ENCODE measurements at places on chromosomes 11 and 22. TPM values are rescaled to one million over a fixed set of nuclear protein-coding genes. Genes with fewer than 3 reads are reported as not detected.

MUC2 gene
- 1.4 TPM for total RNA-seq

GRCh38 chr22:28548406-28548805, 131.2 kb downstream of the TTC28 start:
- no peak for DNase-seq

DNA sequence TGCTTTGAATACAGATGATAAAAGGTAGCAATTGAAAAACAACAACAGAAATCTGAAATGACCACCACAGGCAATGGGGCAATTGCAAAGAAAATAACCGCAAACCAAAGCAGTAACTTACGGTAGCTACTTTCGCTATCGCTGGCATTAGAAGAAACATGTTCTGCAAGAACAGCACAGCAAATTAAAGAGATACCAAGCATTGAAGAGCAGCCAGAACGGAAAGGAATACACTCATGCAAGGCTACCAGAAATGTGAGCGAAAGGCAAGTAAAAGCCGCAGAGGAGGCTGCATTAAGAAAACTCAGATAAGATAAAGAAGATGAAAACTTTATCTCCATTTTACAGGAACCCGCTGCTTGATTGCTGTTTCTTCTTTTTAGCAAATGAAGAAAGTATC, 194.1 kb upstream of the CCDC90B start:
- no peak for DNase-seq

DNA sequence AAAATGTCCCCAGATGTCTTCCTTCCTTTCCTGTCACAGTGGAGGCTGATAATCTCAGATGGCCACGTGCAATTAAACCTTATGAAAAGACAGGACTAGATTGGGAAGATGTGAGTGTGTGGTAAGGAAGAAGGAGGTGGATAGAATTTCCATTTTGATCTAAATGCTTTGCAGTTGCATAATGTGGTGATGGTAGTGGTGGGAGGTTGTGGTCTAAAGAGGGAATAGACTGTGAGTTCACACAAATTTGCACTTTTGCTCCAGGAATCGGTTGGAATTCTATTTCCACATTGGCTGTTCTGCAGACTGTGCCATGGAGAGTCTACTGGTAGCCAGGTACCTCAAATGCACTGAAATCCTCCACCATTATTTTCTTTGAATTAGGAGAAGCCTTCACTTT, 93.3 kb downstream of the ZBTB16 start:
- no peak for DNase-seq

DNA sequence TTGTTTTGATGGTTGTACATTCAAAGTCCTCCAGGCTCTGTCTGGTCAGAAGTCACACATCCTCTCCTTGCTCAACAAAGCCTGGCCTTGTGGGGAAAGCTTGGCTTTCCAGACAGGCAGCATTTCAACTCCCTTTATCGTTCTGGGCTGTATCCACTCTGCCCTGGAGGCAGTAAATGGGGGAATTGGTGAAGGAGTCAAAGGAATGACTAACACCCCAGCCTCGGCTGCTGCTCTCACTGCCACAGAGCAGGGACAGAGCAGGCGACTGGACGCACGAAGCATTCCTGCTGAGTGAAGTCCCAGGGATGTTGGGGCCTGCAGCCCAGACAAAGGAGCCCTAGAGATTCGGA, 52.8 kb downstream of the WNT11 start:
- no peak for DNase-seq

Data from T-cell (primary cell).